ENCODE measurements at places on chromosomes 11 and 22. TPM values are rescaled to one million over a fixed set of nuclear protein-coding genes. Genes with fewer than 3 reads are reported as not detected.
A peak's percentile ranks its signal among the peaks of the same experiment; 100 is the strongest.

DNA sequence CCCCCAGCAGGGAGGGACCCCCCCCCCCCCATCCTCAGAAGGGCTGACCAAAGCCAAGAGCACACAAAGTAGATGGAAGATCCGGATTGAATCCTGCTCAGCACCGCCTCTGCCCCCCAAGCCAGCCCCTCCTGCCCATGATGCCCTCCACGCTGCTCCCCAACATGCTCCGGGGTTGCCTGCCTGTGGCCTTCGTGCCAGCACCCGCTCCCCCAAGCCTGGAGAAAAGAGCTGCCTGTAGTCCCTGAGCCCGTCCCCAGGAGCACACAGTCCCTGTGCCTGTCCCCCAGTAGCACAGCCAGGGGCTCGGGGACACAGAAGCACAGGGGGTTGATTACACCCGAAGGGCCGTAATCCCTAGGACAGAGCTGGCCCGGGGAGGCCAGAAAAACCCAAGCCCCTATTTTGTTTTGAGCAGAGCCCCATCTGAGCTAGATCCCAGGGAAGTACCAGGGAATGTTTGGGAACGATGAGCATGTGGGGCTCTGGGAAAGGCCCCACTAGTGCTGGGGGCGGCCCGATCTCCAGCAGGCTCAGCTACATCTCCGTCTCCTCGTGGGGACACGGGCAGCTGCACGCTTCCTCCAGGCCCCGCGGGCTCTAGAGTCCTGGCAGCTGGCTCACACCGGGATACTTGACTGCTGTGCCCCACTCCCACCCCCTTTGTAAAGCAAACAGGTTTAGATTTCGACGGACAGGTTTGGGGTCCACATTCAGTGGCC is 66.7 kb downstream of the PHF21B start:
- DNase-seq: no peak

DNA sequence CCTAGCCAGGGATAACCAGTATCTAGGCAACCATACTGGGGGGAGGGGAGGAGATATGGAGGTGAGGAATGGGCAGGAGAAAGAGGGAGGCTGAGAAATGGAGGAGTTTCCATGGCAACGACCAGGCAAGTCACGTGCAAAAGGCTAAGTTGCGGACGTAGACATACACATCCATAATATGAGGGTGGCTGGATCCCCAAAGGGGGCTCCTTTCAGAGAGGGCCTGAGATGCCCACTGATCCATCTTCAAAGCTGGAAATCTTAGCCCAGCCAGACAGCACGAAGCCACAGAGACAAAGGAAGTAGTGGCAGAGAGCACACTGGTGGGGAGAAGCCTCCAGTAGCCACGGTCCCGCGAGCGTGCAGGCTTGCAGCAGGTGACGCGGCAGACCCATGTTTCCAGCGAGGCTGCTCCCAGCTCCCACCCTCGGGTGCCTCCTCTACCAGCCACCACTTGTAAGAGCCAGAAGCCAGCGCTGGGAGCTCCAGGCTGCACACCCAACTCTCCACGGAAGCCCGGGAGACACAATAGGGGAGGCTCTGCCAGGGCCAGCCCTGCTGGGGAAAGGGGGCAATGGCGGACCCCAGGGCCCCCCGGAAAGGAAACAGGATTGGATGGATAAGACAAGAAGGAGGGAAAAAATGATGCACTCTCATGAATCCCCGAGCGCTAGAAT is 938 bp downstream of the FXYD6 start:
- peak; percentile 59 for DNase-seq

GRCh38 chr11:46947399-46948077 is 11.0 kb downstream of the CSTPP1 start:
- DNase-seq: no peak

DNA sequence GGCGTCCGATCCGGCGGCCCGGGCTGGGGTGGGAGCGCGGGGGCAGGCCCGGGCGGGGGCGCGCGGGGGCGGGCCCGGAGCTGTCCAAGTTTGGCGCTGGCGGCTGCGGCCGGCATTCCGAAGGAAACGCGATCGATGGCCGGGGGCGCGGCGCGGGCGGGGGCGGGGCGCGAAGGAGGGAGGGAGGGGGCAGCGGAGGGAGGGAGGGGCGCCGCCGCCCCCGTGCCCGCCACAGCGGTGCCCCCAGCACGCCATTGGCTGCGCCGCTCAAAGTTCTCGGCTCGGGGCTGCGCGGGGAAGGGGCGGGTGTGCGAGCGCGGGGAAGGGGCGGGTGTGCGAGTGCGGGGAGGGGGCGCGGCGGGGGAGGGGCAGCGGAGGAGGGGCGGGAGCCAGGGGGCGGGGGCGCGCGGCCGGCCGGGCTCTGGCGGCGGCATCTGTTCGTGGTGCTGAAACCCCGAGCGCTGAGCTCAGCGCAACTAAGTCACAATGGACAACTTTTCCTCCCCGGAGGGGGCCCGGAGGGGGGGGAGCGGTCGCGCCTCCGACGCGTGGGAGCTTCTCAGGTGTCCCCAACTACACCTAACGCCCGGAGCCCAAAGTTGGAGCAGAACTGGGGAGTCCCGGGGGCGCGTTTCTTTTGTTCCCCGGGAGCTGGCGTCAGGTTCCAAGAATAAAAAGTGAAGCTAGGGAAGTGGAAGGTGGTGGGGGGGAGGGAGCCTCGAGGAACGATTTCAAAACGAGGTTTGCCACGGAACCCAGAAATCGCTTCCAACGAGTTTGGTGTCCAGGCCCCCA is 2.2 kb downstream of the PHF21B start:
- peak; percentile 45 for DNase-seq

- DNase-seq: no peak
Measured at GRCh38 chr11:464316-464715, 14.2 kb downstream of the PTDSS2 start.

GRCh38 chr11:19185516-19186052 is 16.2 kb downstream of the CSRP3 start:
- no peak for DNase-seq

GRCh38 chr11:126637795-126638175 is 282.3 kb downstream of the ST3GAL4 start:
- DNase-seq: no peak

DNA sequence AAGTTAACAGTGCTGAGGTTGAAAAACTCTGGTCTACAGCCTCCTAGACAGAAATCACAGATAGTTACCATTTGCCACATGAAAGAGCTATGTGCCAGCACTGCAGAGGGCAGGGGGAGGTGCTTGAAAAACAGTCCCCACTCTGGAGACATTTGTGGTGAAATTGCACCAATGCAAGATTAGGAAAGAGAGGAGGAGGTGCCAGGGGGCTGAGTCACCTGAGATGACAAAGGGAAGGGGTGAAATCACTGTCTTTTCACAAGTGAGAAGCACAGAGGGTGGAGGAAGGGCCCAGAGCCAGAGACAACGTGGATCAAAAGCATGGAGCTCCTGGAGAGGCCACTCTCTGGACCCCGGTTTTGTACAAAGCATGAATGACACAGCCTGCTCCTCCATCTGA is 196.3 kb downstream of the BUD13 start:
- no peak for DNase-seq

DNA sequence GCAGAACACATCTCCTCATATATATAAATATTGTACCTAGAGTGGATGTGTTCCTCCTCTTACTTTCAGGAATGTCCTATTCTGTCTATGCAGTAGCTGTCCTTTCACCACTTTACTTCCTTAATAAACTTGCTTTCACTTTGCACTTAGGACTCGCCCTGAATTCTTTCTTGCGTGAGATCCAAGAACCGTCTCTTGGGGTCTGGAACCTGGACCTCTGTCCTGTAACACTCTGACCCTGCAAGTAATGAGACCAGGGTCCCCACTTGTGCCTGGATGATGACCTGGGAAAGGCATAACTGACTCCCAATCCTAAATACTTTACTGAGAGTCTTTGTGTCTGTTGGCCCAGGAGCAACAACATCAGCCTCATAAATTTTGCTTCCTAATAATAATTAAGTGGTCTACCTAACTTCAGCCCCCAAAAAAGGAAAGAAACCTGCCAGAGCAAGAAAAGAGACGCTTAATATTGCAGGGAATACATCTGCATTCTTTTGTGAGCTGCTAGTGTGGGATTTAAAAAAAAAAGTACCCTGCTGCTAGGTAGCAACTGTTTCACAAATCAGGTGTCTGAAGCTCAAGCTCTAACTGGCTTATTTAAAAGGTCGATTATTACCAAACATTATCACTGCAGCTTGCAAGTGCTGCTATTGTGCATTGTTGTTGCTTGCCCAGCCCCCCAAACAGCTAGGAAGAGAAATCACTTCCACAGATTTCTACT is 69.3 kb downstream of the FAM168A start:
- no peak for DNase-seq

DNA sequence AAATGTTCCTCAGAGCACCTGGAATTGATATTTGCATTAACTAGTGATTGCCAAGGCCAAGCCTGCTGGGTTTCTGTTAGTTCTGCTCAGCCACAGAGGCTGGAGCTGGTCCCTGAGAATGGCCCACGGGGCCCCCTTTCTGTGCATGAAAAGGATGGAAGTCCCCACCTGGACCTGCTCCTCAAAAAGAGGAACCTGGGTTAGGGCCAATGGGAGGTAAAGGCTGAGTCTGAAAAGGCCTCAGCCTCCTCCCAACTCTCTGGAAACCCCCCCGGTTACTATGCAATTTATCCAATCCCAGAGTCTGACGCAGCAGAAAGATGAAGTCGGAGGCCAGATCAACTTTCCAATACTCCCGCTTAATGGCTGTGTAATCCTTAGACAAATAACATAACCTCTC is 6.8 kb upstream of the CREB3L1 start:
- DNase-seq: no peak

- DNase-seq: no peak
Measured at GRCh38 chr22:37109242-37109917, at the start of gene TMPRSS6. Gene TMPRSS6, minus strand, starts transcription at chr22:37109713. Its CDS starts 6,296 bp downstream, at chr22:37103417.

DNA sequence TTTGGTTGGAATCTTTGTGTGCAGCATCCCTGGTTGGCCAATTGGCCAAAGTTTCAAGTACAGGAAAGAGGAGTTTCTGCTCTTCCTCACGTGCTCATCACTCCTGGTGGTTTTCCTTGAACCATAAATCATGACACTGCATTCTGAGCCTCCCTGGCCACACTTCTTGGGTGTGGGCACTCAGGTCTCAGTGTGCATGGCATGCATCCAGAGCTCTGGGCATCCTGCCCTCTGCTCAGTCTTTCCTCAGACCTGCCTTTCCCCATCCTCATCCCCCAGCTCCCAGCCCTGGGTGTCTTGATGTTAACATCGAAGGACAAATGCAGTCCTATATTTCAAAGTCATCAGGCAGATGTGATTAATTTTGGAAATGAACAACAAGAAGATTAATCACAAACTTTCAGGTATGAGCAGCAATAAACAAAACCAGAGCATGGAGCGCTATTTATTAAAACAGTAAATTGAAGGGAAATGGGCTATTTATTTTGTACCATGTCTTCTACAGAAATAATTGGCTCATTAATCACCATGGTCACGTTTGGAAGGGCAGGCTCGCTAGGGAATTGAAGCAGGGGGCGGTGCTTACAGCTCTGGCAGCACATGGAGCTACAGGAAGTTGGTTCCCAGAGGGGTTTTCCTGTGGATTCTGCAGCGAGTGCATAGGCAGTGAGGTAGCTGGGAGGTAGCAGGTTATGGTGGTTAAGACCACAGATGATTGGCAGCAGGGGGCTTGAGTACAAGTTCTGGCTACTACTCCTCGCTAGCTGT is 89.6 kb downstream of the CSNK2A3 start:
- DNase-seq: no peak

GRCh38 chr11:113114705-113115027 is 153.4 kb downstream of the NCAM1 start:
- no peak for DNase-seq

- DNase-seq: no peak
Measured at GRCh38 chr11:12066056-12066798, 44.2 kb upstream of the MICAL2 start.

GRCh38 chr22:41935015-41935351 is 8.4 kb upstream of the TNFRSF13C start:
- DNase-seq: no peak

GRCh38 chr11:113831314-113831713 is 44.1 kb downstream of the USP28 start:
- no peak for DNase-seq

- no peak for DNase-seq
Measured at GRCh38 chr22:49676783-49677494, 150.7 kb downstream of the BRD1 start.

- DNase-seq: peak; percentile 41
Measured at GRCh38 chr11:61587541-61587941, 6.7 kb upstream of the SYT7 start.

- no peak for DNase-seq
Measured at GRCh38 chr11:11446967-11447366, 93.9 kb upstream of the CSNK2A3 start.

DNA sequence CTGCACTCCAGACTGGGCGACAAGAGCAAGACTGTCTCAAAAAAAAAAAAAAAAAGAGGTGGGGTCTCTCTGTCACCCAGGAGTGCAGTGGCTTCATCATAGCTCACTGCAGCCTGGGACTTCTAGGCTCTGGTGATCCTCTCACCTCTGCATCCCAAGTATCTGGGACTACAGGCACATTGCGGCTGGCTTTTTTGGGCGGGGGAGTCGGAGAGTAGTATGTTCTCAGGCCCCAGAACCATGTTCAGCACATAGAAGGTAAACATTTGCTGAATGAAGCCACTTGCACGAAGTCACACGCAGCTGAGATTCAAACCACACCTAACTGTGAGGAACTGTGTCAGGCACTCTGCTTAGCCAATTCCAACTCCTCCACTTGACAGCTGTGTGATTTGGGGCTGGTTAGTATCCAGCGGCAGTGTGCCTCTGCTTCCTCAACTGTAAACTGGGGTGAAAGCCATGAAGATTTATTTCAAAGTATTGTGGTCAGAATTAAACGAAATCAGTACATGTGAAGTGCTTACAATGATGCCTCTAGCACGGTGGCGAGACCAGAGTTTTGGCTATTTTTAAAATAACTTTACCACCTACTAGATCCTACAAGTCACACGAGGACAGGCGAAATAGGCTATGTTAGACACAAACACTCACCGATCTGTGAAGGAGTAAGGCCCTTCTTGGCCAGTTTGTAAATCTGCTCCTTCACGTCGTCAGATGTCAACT is 789 bp downstream of the RPS13 start:
- no peak for DNase-seq

GRCh38 chr11:126702987-126703386 is 297.6 kb downstream of the KIRREL3 start:
- DNase-seq: no peak

- DNase-seq: no peak
Measured at GRCh38 chr11:130854483-130854882, 61.8 kb downstream of the SNX19 start.

GRCh38 chr11:36360826-36361415 is 64.8 kb downstream of the PRR5L start:
- DNase-seq: no peak

- no peak for DNase-seq
Measured at GRCh38 chr11:86555401-86555800, 117.0 kb downstream of the ME3 start.

The PRG3 gene
- total RNA-seq: not detected

The TMEM86A gene
- total RNA-seq: 1.7 TPM

The OR8D4 gene
- total RNA-seq: not detected

The ELMOD1 gene
- total RNA-seq: not detected

The ANGPTL5 gene
- not detected for total RNA-seq

The DEFB131B gene
- total RNA-seq: not detected

The CDC42EP2 gene
- 1.7 TPM for total RNA-seq

The OSBP2 gene
- total RNA-seq: 0.45 TPM

The GLYAT gene
- not detected for total RNA-seq

The TMEM132A gene
- total RNA-seq: 0.80 TPM

The OR5AP2 gene
- not detected for total RNA-seq

The MTMR3 gene
- 33.9 TPM for total RNA-seq

The PHLDA2 gene
- 0.55 TPM for total RNA-seq
